GM12878 (cell line): ENCODE measurements at places on chromosomes 12 and 14. TPM values are rescaled to one million over a fixed set of nuclear protein-coding genes. Genes with fewer than 3 reads are reported as not detected.

The IRAK3 gene
- 8.5 and 8.7 TPM in 2 replicates for total RNA-seq

DNA sequence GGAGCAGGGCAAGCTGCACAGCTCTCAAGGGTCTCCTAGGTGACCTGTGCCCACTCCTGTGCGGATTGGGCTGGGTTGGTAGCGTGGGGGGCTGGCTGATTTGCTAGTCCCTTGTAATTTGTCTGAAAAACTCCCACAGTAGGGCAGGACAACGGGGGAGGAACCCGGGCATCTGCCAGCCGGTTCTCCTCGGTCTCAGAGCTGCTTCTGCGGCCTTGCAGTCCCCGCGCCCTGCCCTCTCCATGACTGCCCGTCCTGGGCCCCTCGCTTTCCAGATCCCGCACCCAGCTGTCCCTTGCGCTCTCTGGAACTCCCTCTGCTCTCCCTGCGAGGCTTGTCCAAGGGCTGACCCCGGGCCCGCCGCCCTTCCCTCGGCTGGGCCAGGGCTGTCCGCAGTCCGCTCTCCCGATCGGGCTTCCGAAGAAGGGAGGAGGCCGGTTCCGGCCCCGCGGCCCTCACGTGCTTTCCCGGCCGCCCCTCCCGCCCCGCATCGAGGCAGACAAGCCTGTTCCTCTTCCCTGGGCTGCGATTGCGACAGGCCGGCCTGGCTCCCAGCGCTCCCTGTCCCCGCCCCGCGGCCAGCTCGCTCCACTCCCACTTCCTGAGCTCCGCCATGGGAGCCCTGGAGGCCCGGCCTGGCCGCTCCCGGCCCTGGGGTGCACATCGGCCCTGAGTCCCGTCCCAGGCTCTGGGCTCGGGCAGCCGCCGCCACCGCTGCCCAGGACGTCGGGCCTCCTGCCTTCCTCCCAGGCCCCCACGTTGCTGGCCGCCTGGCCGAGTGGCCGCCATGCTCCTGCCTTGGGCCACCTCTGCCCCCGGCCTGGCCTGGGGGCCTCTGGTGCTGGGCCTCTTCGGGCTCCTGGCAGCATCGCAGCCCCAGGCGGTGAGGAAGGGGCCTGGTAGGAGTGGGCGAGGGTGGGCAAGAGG, at the start of gene LTBR:
Gene LTBR (plus strand): TSS at position 591 of the 927 bp plus-strand sequence. CDS start 197 bp downstream, at position 788.
- H3K27ac ChIP-seq = no peak within 1 kb of the TSS
- DNase-seq = no peak
- peak within 1 kb of the TSS; percentile 27; the same call in 1 of the 2 replicates for H3K4me3 ChIP-seq
- no peaks in the 10 kb centered on the region for H3K36me3 ChIP-seq
- H3K27me3 ChIP-seq = peaks cover 15% of the 10 kb centered on the region; the same call in 1 of the 2 replicates
- no peaks in the 10 kb centered on the region for H3K4me1 ChIP-seq

- no peaks in the 10 kb centered on the region; the same call in 1 of the 2 replicates for H3K27me3 ChIP-seq
- H3K4me3 ChIP-seq = no peak overlapping the region
- H3K4me1 ChIP-seq = no peaks in the 10 kb centered on the region
- no peak overlapping the region for H3K27ac ChIP-seq
Measured at GRCh38 chr14:104036212-104036611, 49.3 kb upstream of the ASPG start.

- no peaks in the 10 kb centered on the region for H3K36me3 ChIP-seq
- no peak overlapping the region for H3K27ac ChIP-seq
- no peaks in the 10 kb centered on the region for H3K4me1 ChIP-seq
- no peaks in the 10 kb centered on the region for H3K27me3 ChIP-seq
Measured at GRCh38 chr12:7806863-7807487, 17.8 kb downstream of the NANOG start.

GRCh38 chr14:50123062-50123461, 6.7 kb upstream of the VCPKMT start:
- H3K27me3 ChIP-seq = no peaks in the 10 kb centered on the region
- no peaks in the 10 kb centered on the region for H3K4me1 ChIP-seq
- no peak overlapping the region for H3K4me3 ChIP-seq
- no peak overlapping the region for H3K27ac ChIP-seq
- no peak for DNase-seq
- no peaks in the 10 kb centered on the region; the same call in 1 of the 2 replicates for H3K36me3 ChIP-seq

The SLC2A14 gene
- total RNA-seq = 0.21 and 0.69 TPM in 2 replicates

DNA sequence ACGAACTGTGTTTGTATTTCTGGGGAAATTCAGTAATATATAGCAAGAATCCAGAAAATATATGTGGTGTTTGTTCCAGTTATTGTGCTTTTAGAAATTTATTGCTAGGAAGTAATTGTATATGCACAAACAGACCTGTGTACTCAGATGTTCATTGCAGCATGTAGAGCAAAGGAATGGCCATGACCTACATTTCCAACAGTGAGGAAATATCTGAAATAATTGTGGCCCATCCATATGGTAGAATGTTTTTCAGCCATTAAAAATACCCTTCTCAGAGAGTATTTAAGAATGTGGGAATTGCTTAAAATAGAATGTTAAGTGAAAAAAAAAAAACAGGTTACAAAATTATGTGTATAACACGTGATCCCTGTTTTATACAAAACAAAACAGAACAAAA, 77.3 kb downstream of the TMX1 start:
- no peaks in the 10 kb centered on the region for H3K4me1 ChIP-seq
- no peak overlapping the region for H3K4me3 ChIP-seq
- DNase-seq = no peak
- H3K36me3 ChIP-seq = no peaks in the 10 kb centered on the region

GRCh38 chr14:55212634-55213033, 21.2 kb upstream of the DLGAP5 start:
- no peak overlapping the region for H3K4me3 ChIP-seq
- H3K27ac ChIP-seq = no peak overlapping the region
- H3K36me3 ChIP-seq = no peaks in the 10 kb centered on the region
- no peak for DNase-seq
- H3K4me1 ChIP-seq = no peaks in the 10 kb centered on the region

- peaks cover 29% of the 10 kb centered on the region for H3K4me1 ChIP-seq
- no peaks in the 10 kb centered on the region for H3K36me3 ChIP-seq
- H3K27me3 ChIP-seq = no peaks in the 10 kb centered on the region
- peak; percentile 67 for DNase-seq
- peak overlapping the region; percentile 64 for H3K27ac ChIP-seq
- H3K4me3 ChIP-seq = no peak overlapping the region
Measured at GRCh38 chr14:76947078-76947837, 81.2 kb downstream of the IRF2BPL start.

DNA sequence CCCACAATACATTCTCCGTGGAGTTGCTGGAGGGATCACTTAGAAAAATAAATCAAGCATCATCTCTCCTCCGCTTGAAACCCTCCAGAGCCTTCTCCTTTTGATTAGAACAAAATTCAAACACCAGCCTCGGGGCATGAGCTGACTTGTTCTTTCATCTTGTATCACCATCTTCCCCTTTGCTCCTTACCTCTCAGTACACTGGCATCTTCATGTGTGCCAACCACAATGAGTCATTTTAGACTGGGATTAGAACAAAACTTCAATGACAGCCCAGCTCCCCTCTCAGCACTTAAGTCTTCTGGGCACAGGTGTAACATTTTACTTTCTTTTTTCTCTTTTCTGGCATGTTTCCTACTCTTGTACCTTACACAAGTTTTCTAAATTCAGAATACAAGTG, 1159.2 kb upstream of the TMEM132C start:
- H3K27ac ChIP-seq = no peak overlapping the region
- H3K36me3 ChIP-seq = no peaks in the 10 kb centered on the region
- DNase-seq = no peak
- H3K4me1 ChIP-seq = no peaks in the 10 kb centered on the region
- H3K4me3 ChIP-seq = no peak overlapping the region

The TSPAN19 gene
- not detected in 2 replicates for total RNA-seq

DNA sequence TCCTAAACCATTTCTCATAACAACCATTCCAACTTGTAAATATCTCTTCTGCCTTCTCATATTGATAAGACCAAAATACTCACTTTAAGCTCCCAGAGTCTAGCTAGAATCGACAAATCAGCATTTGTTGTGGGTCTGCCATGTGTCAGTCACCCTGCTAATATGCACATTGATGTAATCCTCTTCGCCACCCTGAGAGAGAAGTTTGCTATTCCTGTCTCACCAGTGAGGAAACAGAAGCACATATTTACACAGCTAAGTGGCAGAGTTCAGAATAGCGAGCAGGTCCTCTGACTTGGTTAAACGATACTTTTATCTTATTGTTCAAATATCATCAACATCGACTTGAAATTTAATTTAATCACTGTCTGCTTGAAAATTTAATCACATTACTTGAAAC, 142.1 kb downstream of the ANO4 start:
- no peaks in the 10 kb centered on the region for H3K4me1 ChIP-seq
- no peak for DNase-seq
- no peak overlapping the region for H3K4me3 ChIP-seq
- H3K27ac ChIP-seq = no peak overlapping the region

- H3K36me3 ChIP-seq = no peaks in the 10 kb centered on the region
- no peak overlapping the region for H3K27ac ChIP-seq
- no peak for DNase-seq
- no peaks in the 10 kb centered on the region for H3K27me3 ChIP-seq
- H3K4me3 ChIP-seq = no peak overlapping the region
Measured at GRCh38 chr12:92002195-92002649, 143.4 kb downstream of the BTG1 start.

The IFNG-AS1 gene
- total RNA-seq = 1.1 and 1.3 TPM in 2 replicates

The KRT80 gene
- total RNA-seq = 0.05 TPM in 1 of 2 replicates, not detected in the other

DNA sequence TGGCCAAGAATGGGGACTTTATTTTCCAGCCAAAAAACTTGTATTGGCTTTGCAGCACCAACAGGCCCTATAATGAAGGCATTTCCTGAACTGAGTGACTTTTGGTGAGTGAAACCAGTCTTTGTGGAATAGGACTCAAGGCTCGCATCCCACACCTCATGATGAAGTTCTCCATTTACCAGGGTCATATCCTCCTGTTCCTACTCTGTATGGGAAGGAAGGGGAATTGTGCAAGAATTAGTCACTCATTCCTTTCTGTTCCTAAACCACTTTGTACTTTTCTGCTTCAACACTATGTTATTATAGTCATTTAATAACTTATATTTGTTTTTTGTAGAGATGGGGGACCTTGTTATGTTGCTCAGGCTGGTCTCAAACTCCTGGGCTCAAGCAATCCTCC, 2.3 kb upstream of the SPATS2 start:
- H3K27ac ChIP-seq = no peak overlapping the region
- H3K36me3 ChIP-seq = no peaks in the 10 kb centered on the region
- H3K4me3 ChIP-seq = no peak overlapping the region
- DNase-seq = no peak
- H3K4me1 ChIP-seq = no peaks in the 10 kb centered on the region; the same call in 1 of the 2 replicates
- no peaks in the 10 kb centered on the region for H3K27me3 ChIP-seq

The MYG1 gene
- total RNA-seq = 64.9 and 68.7 TPM in 2 replicates

The EIF2S3B gene
- total RNA-seq = 0.80 and 1.4 TPM in 2 replicates

GRCh38 chr14:68653804-68654203, 139.1 kb downstream of the ZFP36L1 start:
- DNase-seq = no peak
- H3K36me3 ChIP-seq = no peaks in the 10 kb centered on the region
- no peaks in the 10 kb centered on the region for H3K27me3 ChIP-seq
- H3K4me3 ChIP-seq = no peak overlapping the region
- H3K27ac ChIP-seq = no peak overlapping the region
- H3K4me1 ChIP-seq = no peaks in the 10 kb centered on the region

- no peaks in the 10 kb centered on the region for H3K27me3 ChIP-seq
- H3K36me3 ChIP-seq = no peaks in the 10 kb centered on the region
- peak overlapping the region; percentile 97 for H3K27ac ChIP-seq
- H3K4me1 ChIP-seq = peaks cover 5% of the 10 kb centered on the region; the same call in 1 of the 2 replicates
- DNase-seq = no peak
Measured at GRCh38 chr12:12722435-12723148, 5.4 kb downstream of the CDKN1B start.

The OR6J1 gene
- not detected in 2 replicates for total RNA-seq

The CISTR gene
- not detected in 2 replicates for total RNA-seq

GRCh38 chr14:35704793-35705493, 104.2 kb downstream of the RALGAPA1 start:
- H3K4me3 ChIP-seq = no peak overlapping the region
- H3K4me1 ChIP-seq = no peaks in the 10 kb centered on the region
- no peak for DNase-seq
- H3K27me3 ChIP-seq = no peaks in the 10 kb centered on the region

- peaks cover 43% of the 10 kb centered on the region for H3K4me1 ChIP-seq
- no peak for DNase-seq
- H3K27ac ChIP-seq = no peak overlapping the region
Measured at GRCh38 chr12:2298556-2299200, 245.9 kb downstream of the CACNA1C start.

- no peaks in the 10 kb centered on the region for H3K4me1 ChIP-seq
- H3K27me3 ChIP-seq = no peaks in the 10 kb centered on the region
- DNase-seq = no peak
- H3K27ac ChIP-seq = no peak overlapping the region
- no peaks in the 10 kb centered on the region for H3K36me3 ChIP-seq
Measured at GRCh38 chr14:41839661-41840060, 233.0 kb downstream of the LRFN5 start.

- H3K36me3 ChIP-seq = no peaks in the 10 kb centered on the region
- no peak overlapping the region for H3K27ac ChIP-seq
- no peak for DNase-seq
- no peaks in the 10 kb centered on the region for H3K27me3 ChIP-seq
Measured at GRCh38 chr14:23572524-23572828, 4.9 kb upstream of the AP1G2 start.

DNA sequence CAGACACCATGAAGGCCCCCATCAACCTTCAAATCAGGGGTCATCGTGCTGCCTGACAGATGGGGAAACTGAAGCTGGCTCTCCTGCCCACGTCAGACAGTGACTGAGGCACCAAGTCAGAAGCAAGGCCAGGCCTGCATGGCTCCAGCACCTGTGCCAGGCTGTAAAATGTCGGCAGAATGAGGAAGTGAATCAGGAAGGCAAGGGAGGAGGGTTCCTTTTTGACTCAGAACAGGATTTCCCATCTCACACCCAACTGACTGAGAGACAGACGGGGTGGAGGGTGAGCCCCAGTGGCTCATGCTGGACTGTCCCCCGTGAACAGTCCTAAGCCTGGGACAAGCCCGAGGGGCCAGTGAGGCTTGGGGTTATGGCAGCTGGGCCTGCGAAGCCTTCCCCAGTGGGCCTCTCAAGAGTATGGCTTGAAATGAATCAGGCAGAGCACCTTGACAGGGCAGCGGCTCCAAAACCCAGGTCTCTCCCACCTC, 20.9 kb downstream of the SYNE3 start:
- H3K4me3 ChIP-seq = peak overlapping the region; percentile 37; the same call in 1 of the 2 replicates
- H3K4me1 ChIP-seq = peaks cover 60% of the 10 kb centered on the region
- H3K27ac ChIP-seq = peak overlapping the region; percentile 98
- DNase-seq = peak; percentile 94
- peaks cover 5% of the 10 kb centered on the region for H3K36me3 ChIP-seq
